ENCODE measurements at places on chromosomes 1 and 21. TPM values are rescaled to one million over a fixed set of nuclear protein-coding genes. Genes with fewer than 3 reads are reported as not detected.
A peak's percentile ranks its signal among the peaks of the same experiment; 100 is the strongest.

GRCh38 chr1:59331686-59332620 lies 35.1 kb downstream of the FGGY start:
- DNase-seq, result no peak

The PLA2G5 gene
- total RNA-seq, result not detected

DNA sequence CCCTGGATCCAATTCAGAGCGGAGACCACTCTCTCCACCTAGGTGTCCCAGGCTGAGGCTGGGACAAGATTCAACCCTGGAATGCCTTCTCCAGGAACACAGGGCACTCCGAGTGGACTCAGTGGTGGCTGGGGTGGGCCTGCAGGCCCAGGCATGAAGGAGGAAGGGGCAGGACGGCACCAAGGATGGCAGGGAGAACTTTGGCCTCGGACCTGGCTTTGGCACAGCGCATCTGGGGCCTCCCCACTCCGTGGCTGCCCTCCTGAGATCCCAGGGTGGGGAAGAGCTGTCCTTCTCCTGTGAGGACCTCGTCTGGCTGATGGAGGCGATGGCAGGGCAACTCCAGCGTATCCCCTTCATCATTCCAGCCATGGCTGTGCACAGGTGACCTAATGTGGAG lies 35.6 kb downstream of the DHCR24 start:
- DNase-seq, result no peak

The LMOD1 gene
- total RNA-seq, result 0.17 TPM

GRCh38 chr1:202317941-202318925 lies 23.5 kb downstream of the UBE2T start:
- DNase-seq, result no peak

The SYPL2 gene
- total RNA-seq, result 0.45 TPM

The CAPN8 gene
- not detected for total RNA-seq

DNA sequence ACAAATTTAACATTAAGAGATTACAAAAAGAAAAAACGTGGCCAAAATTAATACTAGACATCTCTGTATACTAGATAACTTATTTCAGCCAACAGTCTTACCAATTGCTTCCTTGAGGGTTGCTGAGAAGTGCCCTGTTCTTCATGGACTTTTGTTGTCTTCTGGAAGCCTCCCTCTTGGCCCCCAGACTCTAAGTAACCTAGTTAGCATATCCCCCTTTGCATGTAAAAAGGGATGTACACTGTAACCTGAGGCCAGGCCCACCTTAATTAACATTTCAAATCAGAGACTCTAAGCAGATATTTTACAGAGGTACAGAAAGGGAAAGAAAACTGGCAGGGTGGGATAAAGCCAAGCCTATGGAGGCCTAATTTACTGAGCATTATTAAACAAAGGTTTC lies 1047.3 kb downstream of the ADGRL2 start:
- no peak for DNase-seq

- no peak for DNase-seq
These were observed 464.7 kb downstream of the ADGRL2 start for GRCh38 chr1:82265436-82265835.

- DNase-seq, result no peak
These were observed 185.6 kb downstream of the DAB1 start for GRCh38 chr1:57238233-57238781.

GRCh38 chr1:178102218-178102617 lies 8.3 kb downstream of the RASAL2 start:
- DNase-seq, result no peak

GRCh38 chr1:223802602-223803001 lies 43.1 kb downstream of the TP53BP2 start:
- no peak for DNase-seq

DNA sequence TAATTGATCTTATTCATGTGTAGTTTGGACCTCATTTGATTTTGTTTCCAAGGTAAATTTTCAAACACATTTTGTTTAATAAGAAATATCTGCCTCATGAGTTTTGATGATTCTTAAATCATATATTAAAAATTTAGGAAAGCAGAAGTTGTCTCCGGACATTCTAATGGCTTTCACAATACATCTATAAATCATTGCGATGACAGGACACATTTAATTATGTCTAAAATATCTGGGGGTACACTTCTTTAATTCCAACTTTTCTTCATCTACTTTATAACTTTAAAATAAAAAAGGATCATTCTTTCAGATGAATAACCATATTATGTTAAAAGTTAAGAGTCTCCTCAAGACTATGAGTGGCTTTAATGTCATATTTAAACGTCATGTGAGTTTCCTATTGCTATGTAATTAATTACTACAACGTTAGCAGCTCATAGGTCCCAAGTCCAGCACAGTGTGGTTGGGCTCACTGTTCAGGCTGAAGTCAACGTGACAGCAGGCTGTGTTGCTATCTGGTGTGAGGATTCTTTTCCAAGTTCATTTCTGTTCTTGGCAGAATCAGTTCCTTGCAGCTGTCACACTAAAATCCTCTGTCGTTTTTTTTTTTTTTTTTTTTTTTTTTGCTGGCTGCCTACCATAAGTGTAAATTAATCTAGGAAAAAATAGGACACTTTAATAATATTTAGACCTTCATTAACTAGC lies 893.5 kb downstream of the LTN1 start:
- DNase-seq, result peak; percentile 28

The C1orf105 gene
- not detected for total RNA-seq

DNA sequence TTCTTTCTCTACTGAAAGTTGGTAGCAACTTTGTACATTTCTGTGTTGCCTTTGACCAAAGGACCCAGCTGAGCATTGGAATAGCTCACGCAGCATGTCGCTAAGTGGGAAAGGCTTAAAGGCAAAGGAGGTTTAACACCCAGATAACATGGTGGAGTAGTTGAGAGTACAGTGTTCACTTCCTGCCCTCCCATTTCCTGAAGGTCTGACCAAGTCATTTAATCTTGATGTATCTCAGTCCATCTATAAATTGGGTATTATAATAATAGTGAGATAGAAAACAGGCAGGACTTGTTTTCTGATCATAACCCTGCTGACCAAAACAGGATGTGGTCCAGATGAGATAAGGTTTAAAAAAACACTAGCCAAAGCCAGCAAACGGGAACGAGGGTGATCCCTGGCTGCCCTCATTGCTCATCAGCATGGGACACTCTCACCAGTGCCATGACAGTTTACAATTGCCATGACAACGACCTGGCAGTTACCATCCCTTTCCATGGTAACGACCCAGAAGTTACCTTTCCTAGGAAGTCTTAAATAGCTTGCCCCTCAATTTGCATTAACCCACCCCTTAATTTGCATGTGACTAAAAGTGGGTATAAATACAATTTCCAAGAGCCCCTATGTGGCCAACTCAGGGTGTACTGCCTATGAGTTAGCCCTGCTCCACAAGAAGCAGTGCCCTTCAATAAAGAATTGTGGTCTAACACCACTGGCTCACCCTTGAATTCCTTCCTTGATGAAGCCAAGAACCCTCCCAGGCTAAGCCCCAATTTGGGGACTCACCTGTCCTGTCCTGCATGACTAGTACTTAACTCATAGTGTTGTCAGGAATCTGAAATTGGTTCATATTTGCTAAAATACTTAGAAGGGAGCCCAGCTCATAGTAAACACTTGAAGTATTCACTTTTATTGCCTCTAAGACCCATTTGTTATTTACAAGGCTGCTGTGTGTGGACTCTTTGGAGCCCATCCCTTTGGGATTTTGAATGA lies 28.4 kb upstream of the FHAD1 start:
- peak; percentile 79 for DNase-seq

DNA sequence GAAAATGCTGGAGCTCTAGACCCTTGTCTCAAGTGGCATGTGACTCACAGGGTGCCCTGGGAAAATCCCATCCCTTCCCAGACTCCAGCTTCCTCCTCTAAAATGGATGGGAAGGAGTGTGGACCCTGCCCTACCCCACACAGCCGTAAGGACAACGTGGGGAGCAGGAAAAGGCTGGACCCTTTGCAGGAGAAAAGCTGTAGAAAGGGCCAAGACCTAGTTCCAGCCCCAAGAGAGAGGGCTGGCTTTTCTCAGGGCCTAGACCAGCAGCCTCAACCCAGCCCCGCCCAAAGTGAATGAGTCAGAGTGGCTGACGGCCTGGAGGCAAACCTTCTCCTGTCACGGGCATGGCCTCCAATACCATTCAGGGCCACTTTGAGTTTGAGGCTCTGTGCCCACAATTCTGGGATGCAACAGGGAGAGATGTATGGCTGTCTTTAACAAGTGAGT lies 1.1 kb downstream of the LAMB3 start:
- DNase-seq, result peak; percentile 84

DNA sequence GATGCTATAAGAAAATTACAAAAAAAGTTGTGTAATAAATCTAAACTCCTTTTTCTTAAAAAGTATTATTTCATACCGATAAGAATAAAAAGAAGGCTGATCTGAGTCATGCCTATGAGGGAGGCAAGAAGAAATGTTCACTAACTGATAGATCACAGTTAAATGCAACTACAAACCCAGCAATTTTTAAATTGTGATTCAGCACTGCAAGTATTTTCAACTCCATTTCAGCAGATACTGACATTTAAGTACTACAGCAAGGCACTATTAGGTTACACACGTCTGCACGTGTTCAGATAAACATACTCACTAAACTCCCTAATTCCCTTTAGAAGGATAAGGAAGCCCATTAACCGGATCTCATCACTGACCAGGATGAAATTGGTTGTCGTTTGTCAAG lies 213.3 kb upstream of the ZRANB2 start:
- DNase-seq, result no peak

DNA sequence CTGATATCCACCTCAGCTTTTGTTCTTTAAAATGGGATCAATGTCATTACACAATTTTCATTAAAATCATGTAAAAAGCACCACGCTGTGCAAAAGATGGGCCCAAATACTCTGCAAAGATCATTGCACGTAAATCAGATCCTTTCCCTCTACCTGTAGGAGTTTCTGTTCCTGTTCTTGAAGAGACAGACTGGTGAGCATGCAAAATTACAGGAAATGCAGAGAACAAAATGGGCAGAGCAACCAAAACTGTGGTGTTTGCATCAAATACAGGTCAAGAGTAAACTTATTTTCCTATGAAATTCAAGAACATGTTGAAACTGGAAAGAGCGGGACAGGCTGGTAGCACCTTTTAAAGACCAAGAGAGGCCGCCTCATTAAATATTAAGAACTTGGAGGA lies 294.9 kb upstream of the ADGRL2 start:
- DNase-seq, result no peak

DNA sequence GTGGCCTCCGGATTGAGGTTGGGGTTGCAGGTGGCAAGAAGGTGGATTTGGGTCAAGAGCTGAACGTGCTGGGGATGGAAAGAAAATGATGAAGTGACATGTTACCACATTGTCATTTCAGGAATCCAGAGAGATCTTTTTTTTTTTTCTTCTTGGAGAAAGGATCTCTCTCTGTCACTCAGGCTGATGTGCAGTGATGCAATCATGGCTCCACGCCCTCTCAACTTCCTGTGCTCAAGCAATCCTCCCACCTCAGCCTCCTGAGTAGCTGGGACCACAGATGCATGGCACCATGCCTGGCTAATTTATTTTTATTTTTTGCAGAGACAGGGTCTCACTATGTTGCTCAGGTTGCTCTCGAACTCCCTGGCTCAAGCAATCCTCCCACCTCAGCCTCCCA lies 80.6 kb downstream of the GON4L start:
- peak; percentile 18 for DNase-seq

DNA sequence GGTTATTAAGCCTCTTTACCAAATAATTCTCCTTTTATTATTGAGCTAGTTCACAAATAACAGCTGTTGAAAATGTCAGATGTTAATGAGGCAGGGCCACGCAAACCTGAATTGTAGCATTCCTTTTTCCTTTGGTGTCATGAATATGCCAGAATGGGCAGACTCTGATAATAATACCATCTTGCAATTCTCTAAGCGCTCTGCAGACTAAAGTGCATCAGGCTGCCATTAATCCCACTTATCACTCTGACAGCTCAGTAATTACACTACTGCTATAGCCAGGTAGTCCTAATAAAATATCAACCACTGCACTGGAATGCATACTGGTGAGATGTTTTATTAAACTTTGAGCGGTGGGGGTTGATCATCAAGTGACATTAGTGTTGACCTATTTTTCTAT lies 177.7 kb downstream of the DPYD start:
- no peak for DNase-seq

GRCh38 chr1:167832693-167833092 lies 81.2 kb downstream of the ADCY10 start:
- DNase-seq, result no peak

Data from renal cortical epithelial cell (primary cell).